ENCODE measurements at places on chromosomes 11 and 22.

DNA sequence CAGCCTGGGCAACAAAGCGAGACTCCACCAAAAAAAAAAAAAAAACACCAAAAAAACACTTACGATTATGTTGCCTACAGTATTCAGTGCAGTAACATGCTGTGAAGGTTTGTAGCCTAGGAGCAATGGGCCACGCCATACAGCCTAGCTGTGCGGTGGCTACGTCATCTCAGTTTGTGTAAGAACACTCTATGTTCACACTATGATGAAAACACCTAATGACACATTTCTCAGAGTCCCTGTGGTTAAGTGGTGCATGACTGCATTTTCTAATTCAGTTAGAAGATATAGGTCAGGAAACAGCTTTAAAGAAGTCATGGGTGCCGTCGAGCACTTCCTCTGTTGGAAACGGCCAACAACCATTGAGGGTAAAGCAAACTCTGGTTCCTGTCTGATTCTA, 75.7 kb upstream of the ANO1 start:
- no peak for DNase-seq

DNA sequence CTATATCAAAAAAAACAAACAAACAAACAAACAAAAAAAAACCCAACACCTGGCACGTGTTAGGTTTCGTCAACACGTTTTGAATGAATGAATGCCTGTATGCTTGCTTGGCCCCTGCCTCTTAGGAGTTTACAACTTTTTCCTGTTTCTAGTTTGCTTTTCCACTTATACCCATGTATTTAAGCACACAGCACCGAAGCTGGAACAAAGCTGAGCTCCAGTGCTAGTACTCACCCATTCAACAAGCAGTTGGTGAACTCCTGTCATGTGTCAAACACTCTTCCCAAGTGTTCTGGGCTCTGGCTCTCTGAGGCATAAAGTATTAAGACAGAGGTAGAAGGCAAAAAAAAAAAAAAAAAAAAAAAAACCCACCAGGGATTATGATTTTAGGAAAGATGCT, 599.3 kb downstream of the BUD13 start:
- no peak for DNase-seq

DNA sequence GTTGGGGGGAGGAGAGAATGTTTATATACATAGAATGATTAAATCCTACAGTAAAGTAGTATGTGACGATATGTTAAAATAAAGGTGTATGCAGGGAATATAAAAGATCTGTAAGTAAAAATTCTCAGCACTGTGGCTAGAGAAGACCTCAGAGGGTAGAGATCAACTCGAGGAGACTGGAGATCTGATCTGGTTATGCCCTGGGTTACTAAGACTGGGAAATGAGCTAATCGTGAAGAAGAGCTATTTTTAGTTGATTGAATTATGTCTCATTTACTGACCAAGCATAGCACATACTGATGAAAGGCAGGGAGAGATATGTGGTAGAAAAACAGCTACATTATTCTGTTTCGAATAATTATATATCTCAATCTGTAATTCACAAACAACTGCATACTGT, 42.8 kb upstream of the ALKBH3 start:
- DNase-seq: no peak

DNA sequence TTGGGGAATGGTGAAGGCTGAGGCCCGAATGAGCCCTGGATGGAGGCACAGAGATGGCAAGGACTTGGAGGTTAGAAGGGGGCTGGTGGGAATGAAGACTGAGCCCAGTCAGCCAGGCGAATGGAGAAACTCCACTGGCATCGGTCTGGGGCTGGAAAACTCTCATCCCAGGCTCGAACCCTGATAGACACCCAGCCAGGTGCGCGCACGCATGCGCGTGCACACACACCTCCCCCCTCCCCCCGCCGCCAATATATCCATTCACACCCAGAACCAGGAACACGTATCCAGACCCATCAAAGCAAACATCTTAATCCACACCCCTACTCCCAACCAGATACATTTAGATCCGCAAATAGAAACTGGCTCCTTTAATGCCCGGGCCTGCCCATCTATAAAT, 139.3 kb downstream of the CEP164 start:
- DNase-seq: no peak

- no peak for DNase-seq
Measured at GRCh38 chr22:32628628-32629572, 154.3 kb downstream of the FBXO7 start.

- no peak for DNase-seq
Measured at GRCh38 chr22:37328017-37328416, 45.7 kb downstream of the CYTH4 start.

- DNase-seq: no peak
Measured at GRCh38 chr11:2878782-2879181, 6.8 kb downstream of the CDKN1C start.

DNA sequence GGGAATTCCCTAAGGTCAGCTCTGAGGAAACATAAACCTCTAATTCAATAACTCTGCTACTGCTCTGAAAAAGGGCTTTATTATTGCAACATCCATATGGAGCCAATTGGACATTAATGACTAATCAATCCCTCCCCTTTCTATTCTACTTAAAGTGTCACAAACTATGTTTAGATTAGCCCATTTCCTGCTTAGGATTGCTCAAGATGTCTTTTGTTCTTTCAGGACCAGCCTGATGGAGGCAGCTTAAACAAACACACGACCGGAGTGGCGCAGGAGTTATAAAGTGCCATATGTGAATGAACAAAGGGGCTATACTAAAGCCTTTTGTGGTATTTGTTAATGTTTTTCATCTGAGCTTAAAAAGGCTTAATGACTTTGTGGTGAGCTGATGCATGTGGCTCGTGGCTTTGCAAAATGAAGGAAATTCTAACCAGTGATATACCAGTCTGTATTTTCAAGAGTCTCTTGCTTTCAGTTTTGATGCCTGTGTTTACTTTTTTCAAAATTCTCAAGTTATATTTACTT, 354.4 kb downstream of the SOX6 start:
- DNase-seq: no peak

GRCh38 chr22:22896601-22897000, 9.0 kb downstream of the IGLL5 start:
- DNase-seq: no peak

Measured in GF-D8 (cell line).